ENCODE measurements at places on chromosomes 2 and 18. TPM values are rescaled to one million over a fixed set of nuclear protein-coding genes. Genes with fewer than 3 reads are reported as not detected.

GRCh38 chr2:54881759-54882158 is 158.3 kb downstream of the EML6 start:
- DNase-seq, result no peak

Gene AGAP1
- 19.2 TPM for polyA plus RNA-seq

GRCh38 chr2:95313296-95314131 is 16.4 kb downstream of the KCNIP3 start:
- DNase-seq, result no peak

Gene PRKCE
- polyA plus RNA-seq, result 12.8 TPM

DNA sequence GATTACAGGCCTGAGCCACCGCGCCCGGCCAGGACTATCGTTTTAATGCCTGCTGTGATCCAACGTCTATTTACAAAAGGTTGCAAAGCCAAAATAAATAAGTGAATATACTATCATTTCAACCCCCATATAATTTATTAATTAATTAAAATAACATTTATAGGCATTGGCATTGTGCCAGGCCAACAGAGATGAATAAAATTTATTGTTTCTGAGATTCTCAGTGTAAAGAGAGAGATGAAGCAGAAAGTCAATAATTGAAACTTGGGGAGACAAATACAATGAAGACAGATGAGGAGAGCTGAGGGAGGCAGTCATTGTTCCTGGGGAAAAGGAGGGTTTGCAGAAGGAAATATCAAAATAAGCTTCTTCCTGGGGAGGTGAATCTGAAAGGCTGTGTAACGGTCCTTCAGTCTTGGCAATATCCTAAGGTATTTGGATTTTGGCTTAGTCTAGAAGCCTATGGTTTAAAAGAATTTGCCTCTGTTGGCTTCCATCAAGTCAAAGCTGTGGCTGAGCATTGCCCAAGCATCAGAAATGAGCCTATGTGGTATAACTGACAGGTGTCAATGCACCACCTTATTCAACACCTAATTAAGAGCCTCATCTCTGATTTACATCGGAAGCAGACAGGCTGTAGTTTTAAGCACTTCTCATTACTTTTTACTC is 31.5 kb downstream of the KCNE4 start:
- DNase-seq, result no peak

- DNase-seq, result no peak
These were observed 43.6 kb downstream of the UGGT1 start for GRCh38 chr2:128134573-128134972.

- no peak for DNase-seq
These were observed 54.8 kb downstream of the MBD2 start for GRCh38 chr18:54169431-54170403.
